ENCODE measurements at places on chromosomes 12 and 14.
A peak's percentile ranks its signal among the peaks of the same experiment; 100 is the strongest.

GRCh38 chr12:130701402-130701744 lies 14.7 kb downstream of the RIMBP2 start:
- no peak for DNase-seq

DNA sequence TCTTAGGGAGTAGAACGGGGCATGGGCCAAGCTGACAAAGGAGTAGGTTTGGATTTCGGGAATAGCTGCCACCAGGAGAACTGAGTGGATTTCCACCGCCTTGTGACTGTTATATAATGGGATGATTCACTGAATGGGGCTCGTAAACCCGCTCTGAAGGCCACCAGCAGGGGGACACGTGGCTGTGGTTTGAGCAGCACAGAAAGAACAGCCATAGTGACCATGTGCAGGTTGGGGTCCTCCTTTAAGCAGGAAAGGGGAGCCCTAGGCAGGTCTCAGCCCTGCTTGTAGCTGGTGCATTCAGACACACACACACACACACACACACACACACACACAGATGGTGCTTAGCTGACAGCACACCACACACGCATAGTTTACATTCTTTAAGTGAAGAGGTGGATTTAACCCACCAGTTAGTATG lies 8.6 kb upstream of the ASB2 start:
- peak; percentile 43 for DNase-seq

GRCh38 chr12:95582230-95583058 lies 31.2 kb upstream of the USP44 start:
- DNase-seq: peak; percentile 51

- no peak for DNase-seq
These were observed 294.3 kb downstream of the ALG10B start for GRCh38 chr12:38610808-38611350.

GRCh38 chr14:56414236-56414635 lies 165.4 kb upstream of the TMEM260 start:
- no peak for DNase-seq

DNA sequence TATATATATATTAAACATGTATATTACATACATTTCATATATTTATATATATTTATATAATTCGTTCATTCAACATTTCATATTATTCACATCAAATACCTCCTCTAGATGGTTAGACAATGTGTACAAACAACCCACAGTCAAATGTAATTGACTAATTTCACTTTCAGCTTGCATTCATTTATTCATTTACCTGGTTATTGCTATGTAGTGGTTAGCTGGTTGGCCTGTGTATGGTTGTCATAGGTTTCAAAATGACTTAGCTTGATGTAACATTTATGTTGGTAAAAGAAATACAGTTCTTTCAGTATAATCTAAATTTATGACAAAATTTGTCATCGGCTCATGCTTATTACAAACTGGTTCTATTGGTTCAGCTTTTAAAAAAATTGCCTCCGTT lies 389 bp downstream of the OR4K13 start:
- no peak for DNase-seq

GRCh38 chr14:20470603-20470901 lies 1.3 kb downstream of the PNP start:
- DNase-seq: no peak

DNA sequence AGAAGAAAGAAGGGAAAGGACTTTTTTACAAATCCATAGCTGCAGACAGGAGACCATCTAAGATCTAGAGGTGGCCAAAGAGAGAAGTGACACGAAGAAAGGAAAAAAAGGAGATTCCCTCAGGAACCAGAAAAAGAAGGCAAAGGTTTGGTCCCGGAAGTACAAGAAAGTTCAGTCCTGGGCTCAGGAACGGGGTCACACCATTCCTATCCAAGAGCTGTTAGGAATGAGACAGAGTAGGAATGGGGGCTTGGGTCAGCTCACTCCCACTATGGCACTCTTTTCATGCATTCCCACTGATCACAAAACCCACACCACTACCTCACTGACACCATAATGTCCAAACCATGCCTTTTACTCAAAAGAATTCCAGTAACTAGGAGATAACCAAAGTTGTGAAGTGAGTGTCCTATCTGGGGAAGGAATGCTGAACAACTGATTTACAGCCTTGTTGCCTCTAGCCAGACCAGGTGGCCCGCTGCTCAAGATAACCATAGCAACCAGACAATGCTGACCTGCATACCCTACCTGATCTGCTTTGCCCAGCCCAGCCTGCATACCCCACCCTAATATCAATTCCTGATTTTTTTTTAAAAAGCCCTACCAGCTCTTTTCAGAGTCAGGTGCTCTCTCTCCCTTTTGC lies 8.4 kb downstream of the PPP2R3C start:
- DNase-seq: no peak

DNA sequence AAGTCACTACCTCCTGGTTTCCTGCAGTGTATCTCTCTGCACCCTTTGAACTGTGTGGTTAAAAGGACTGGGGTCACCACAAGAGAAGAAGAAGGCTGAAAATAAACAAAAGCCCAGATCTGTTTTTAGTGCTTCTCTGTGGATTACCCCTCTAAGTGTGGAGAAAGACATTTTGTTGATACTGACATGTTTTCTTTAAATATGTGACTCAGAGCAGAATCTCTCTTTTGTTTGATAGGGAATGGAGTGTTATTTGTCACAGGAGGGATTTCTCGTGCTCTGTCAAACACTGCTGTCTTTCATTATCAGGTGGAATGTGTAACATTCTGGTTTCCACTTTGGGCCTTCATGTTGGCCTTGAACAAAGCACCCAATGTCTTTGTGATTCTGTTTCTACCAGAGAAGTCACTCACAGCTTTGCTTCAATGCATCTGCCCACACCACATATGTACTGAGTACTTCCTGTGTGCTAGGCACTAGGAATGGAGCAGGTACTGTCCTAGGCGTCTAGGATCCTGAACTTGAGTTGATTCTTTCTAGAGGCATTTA lies 82.1 kb downstream of the PLXNC1 start:
- no peak for DNase-seq

DNA sequence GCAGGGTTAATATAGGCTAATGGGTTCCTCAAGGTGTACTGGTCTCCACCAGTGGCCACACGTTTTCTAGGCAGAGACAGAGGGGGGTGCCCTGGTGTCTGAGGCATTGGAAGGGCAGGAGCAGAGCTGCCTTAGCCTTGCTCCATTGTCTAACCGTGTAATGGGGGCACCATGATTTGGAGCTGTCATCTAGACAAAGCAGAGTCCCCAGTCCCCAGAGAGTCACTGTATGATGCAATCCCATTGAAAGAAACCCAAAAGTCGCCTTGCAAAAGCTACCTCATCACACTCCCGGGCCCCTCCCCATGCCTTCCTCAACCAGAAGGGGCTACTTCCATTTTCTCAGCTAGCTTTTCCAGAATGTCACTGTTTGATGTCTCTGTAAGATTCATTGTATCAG lies 487.1 kb downstream of the AACS start:
- DNase-seq: no peak

DNA sequence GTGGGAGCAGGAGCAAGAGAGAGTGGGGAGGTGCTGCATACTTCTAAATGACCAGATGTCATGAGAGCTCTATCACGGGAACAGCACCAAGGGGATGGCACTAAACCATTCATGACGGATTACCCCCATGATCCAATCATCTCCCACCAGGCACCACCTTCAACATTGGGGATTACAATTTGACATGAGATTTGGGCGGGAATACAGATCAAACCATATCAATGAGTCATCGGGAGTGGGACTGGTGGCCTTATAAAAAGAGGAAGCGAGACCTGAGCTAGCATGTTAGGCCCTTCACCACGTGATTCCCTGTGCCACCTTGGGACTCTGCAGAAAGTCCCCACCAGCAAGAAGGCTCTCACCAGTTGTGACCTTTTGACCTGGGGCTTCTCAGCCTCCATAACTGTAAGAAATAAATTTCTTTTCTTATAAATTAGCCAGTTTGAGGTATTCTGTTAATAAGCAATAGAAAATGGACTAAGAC lies 28.7 kb downstream of the COX8C start:
- no peak for DNase-seq

DNA sequence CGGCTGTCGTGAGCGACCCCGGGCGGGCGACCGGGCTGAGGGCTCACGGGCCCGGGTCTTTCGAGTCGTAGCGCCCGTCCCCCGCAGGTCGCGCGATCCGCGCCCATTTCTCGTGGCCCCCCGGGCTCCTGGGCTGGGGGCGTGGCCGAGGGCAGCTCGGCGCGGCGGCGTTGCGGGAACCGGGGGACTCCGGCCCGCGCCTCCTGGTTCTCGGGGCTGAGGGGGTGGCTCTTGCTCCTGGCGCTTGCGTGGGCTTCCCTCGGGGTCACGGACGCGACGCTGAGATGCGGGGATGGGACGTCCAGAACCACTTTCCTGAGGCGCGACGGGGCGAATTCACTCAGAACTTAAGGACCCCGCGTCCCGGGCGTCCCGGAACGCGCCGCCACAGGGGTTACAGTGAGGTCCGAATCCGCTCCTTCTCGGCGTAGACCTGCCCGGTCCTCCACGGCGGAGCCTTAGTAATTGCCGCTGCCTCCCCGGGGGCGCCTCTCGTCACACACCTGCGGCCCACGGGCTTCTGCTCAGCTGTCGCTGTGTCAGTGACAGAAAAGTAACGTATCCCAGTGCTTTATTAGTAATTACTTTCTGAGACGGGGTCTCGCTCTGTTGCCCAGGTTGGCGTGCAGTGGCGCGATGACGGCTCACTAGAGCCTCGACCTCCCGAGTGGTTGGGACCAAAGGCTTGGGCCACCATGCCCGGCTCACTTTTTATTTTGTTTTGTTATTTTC lies 606 bp downstream of the EP400 start:
- DNase-seq: no peak

- DNase-seq: no peak
These were observed 39.4 kb downstream of the DUSP16 start for GRCh38 chr12:12523229-12523628.

- DNase-seq: peak; percentile 38
These were observed 466 bp downstream of the SAV1 start for GRCh38 chr14:50667684-50667995.

DNA sequence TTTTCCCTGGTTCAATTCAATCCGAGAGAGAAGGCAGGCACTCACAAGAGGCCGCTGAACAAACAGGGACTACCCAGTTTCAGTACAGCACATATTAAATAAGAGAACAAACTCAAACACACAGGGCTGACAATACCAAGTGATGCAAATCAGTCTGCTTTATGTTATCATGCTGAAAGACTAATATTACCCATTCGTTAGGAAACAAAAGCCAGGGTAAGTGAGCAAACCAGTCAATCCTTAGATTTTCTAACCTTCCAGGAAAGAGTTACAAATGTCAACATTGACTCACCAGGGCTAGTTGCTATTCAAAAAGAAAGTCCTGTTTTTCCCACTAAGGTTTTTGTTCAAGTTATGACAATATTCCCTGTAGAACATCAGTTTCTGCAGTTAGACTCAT lies 246.2 kb downstream of the C12orf42 start:
- no peak for DNase-seq

DNA sequence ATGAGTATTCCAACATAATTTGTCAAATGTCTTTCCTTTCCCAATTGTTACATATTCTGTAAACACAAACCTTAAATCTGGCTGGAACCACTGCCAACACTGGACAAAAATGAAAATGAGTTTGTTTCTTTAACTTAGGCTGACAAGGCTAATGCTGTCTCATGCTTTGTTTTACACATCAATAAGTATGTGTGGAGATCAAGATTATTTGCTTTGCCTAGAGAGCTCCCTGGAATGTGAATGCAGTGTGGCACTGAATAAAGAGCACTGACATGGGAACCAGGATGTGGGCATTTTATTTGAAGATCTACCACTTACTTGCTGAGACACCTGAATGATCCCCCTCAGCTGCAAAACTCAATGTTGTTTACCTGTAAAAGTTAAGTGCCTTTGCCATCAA lies 61.7 kb downstream of the RALGAPA1 start:
- DNase-seq: no peak

DNA sequence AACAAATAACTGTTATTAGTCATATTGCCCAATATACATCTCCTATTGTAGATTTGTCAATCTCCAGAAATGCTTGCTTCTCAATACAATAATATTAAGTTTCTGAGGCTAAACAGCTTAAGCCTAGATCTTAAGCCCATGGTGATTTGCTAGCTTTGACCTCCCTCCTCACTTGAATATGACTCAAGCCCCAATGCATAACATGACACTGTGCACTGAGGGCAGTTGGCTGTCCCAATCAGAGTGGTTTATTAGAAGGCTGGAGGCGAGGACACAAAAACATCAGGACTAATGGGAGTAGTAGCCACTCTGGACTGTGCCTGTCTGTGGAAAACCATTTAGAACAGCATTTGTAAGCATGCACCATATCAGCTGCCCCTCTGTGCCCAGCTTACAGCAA lies 81.1 kb upstream of the GTF2A1 start:
- no peak for DNase-seq

DNA sequence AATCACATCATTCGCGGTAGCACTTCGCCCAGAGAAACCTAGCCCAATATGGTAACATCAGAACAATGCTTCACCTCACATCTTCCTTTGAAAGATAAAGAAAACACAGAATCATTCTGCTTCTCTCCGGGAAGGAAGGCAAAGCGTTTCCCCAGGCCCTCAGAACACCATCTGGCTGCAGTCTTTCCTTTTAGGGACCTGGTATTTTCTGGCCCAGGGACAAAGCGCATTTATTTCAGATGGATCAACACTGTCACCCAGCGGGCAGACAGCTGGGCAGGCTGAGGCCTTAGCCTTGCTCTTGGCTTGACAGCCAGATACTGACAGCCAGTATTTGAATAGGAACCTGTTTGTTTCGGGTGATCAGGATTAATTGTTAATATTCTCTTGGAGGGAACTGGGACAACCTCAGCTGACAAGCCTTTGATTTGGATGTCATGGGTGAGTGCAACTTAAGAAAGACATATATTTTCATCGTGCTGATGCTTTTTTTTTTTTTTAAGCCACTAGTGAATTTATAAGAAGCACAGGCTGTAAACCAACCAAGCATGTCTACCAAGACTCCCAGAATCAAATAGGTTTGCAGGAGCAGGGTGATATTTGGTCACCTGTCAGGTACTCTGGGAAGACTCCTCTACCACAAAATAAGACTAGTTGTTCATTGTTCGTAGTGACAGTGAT lies 118.9 kb downstream of the VEZT start:
- DNase-seq: peak; percentile 57

DNA sequence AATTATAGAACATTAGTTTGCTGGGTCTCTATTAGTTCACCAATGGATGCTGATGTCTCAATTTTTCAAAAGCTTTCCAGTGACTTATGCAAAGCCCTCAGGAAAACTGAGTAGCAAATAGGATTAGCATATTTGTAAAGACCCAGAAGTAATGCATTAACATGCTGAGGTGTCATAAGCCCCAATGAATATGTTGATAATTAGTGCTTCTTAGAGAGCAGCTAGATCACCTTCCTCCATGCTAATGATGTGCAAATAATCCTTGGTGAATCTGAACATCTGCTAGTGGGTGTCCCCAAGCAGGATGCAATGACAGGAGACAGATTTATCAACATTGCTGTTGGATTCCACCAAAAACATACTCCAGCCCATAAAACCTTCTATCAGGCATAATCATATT lies 19.0 kb downstream of the IFNG start:
- DNase-seq: no peak

- DNase-seq: no peak
These were observed 14.2 kb downstream of the SEL1L start for GRCh38 chr14:81519200-81520011.

- DNase-seq: no peak
These were observed 21.7 kb upstream of the VRTN start for GRCh38 chr14:74326369-74327152.

GRCh38 chr14:100388103-100389054 lies 65.2 kb downstream of the SLC25A47 start:
- DNase-seq: no peak

- DNase-seq: no peak
These were observed 240.4 kb upstream of the NAV3 start for GRCh38 chr12:77590306-77590705.
